OCI-LY7 (cell line): ENCODE measurements at places on chromosomes 4 and X.
A peak's percentile ranks its signal among the peaks of the same experiment; 100 is the strongest.

- DNase-seq, result no peak
Measured at GRCh38 chrX:96183843-96184242, 500.8 kb upstream of the DIAPH2 start.

DNA sequence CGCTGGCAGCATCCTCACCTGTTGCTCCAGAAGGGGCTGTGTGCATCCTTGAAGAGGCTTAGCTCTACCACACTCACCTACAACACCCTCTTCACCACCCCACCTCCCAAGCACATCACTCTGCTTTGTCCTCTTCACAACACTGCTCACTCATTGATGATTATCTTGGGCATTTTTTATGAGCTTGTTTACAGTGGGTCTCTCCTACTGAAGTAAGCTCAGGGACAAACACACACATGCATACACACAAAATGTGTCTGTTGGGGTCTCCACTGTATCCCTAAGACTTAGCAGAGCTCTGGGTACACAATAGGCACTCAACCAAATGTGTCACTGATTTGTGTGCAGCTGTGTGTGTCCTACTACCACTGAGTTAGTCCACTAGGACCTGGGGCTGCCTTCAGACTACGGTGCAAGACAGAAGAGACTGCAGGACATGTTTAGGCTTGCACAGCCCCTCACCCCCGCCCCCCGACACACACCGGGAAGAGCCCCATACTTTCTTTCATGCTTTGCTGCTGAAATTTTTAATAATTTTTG lies 1.3 kb upstream of the GABRE start:
- DNase-seq, result no peak

DNA sequence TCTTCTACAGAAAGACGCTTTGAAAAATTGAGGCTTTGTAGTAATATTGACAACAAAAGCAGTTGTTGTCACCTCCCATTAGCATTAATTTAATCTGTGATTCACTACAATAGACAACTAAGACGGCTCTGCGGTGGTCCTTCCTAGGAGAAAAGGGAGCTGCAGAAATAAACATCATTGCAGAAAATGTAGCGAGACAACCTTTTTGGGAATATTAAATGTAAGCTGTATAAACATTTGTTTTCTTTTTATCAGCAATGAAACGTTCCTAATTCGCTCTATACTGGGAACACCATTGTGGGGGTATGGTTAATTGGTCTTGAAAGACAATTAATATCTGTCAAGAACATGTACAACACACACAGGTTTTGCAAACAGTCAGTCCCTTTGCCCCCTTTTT lies 583.3 kb upstream of the TENM3 start:
- DNase-seq, result no peak

DNA sequence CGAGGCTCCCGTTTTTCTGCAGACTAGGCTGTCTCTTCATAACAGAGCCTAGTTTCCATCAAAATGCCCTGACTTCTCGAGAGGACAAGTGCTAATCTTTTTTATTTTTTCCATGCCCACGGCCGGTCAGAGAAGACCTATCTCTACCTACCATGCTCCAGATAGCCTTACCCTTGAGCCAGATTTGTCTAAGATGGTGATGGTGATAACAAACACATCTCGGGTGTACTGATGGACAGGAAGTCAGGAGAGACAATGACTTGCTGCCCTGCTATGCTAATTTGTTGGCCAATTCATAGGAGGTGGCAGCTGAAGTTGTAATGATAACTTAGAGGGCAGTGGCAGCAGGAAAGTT lies 42.2 kb upstream of the NKRF start:
- no peak for DNase-seq

GRCh38 chrX:150984169-150984824 lies 1.2 kb downstream of the HMGB3 start:
- peak; percentile 26 for DNase-seq

DNA sequence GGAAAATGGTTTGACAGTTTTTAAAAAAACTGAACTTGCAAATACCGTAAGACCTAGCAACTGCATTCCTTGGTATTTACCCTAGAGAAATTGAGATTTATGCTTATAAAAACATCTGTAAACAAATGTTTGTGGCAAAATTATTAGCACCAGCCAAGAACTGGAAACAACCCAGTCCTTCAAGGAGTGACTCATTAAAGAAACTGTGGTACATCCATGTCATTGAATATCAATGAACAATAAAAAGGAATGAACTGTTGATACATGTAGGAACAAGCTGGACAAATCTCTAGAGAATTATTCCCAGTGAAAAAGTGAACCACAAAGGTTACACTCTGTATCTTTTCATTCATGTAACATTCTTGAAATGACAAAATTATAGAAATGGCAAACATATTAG lies 240.2 kb upstream of the ADAMTS3 start:
- DNase-seq, result no peak

DNA sequence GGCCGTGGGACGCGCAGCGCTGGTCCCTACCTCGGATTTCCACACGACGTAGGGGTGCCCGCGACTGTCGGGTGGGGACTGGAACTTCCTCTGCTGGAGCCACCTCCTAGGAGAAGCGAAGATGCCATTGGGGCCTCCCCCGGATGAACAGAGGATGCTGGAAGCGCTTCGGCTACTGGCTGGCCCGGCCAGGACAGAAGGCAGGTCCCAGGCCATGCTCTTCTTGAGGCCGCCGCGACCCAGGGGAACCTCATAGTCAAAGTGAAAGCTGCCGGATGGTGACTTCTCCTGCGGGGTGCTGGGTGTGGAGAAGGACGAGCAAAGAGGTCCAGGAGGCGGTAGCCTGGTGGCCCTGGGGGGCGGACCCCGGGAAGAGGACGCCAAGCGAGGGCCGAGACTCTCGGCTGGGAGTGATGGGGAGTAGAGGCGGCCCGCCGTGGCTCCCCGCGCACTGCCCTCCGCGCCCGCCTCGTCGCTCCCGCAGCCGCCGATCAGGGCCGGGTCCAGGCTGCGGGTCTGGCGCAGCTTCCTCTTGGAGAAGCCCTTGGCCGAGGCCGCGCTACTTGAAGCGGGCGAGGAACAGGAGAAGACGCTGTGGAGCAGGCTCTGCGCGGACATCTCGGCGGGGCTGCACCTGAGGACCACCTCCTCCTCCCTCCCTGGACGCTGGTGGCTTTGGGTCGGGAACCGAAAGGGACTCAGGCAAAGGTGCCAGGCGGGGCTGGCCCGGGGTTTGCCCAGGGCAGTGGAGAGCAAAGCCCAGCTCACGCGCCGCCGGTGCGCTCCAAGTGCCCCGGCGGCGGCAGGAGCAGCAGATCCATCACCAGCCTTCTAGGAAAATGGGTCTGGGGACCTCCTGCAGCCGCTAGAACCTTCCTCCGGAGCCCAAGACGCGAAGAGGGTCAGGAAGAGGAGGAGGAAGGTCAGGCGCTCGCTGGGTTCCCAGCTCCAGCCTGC lies 1.2 kb downstream of the ARHGAP6 start:
- DNase-seq, result no peak
